NCI-H2081 treated with DMSO at 0.1 percent for 48 hours (cell line): ENCODE measurements at places on chromosomes 11 and 22.

- DNase-seq = no peak
Measured at GRCh38 chr11:13318498-13319295, 41.1 kb downstream of the BMAL1 start.

DNA sequence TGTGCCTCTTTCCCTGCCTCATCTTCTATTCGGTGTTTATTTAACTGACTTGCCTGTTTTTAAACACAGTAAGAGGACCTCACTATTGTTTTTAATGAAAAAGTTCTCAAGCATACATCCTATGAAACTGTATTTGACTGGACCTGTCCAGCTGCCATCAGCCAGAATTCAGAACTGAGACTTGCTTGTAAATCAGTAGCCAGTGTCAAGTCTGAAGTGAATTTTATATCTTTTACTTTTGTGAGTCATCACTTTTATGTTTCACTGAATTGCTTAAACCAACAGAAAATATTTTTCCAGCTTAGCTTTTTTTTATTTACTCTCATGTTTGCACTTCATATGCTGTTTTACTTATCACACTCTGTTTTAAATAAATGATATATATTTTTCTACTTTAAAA lies 88.3 kb downstream of the LUZP2 start:
- DNase-seq = no peak

DNA sequence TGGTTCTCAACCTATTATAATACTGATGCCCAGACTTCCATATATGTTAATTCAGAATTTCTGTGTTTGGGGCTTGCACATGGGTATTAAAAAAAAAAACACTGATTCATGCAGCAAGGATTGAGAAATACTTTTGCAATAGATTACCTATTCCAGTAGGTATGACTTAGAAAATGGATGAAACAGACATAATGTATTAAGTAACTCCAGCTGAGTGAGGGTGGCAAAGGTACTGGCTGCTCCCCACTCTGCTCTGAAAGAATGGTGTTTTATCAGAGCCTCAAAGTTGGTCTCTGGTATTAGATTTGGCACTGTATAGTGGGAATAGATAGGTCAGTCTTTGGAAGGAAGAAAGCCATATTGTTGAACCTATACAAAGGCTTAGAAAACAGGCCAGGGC lies 234.3 kb upstream of the FOLH1 start:
- no peak for DNase-seq

DNA sequence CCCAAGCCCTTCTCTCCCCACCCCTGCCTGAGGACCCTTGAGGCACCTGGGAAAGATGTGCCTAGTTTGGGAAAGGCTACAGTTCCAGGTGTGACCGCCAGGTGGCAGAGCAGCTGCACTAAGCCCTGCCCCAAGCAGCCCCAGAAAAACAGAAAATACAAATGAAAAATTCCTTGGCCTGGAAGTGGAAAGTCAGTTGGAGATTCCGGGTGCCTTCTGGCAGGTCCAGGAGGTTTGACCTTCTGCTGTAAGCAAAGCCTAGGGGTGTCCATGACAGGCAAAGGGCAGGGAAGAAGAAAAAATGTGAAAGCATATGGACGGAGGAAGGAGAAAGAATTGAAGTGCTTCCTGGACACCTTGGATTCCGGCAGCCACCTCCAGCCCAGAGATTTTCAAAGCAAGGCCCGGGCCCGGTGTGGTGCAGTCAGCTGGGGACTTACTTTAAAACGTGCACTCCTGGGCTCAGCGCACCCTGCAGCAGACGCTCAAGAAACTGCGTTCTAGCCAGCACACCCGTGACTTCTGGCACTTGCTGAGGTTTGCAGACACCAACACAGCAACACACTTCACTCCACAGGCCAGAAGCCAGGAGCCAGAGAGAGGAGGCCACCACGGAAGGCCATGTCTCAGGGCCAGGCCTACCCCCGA lies 37.3 kb upstream of the SLC22A12 start:
- no peak for DNase-seq

GRCh38 chr11:2651826-2652271 lies 47.9 kb downstream of the KCNQ1OT1 start:
- no peak for DNase-seq

DNA sequence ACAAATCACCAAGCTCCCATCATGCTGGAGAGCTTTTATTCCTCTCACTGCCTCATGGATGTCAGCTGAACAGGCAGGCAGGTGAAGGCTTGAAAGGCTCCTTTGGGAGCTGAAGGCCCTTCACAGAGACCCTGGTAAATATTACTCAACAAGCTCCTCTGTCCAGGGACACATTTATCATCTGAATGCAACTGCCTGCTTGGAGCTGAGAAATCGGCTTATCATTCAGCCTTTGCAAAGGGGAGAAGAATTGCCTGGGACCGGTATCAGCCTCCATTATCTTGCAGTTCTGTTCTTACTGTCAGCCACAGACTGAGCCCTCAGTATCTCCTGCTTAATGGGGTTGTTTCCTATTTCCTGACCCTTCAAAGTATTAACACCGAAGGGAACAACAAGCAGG lies 113.8 kb upstream of the PITPNB start:
- DNase-seq = no peak

DNA sequence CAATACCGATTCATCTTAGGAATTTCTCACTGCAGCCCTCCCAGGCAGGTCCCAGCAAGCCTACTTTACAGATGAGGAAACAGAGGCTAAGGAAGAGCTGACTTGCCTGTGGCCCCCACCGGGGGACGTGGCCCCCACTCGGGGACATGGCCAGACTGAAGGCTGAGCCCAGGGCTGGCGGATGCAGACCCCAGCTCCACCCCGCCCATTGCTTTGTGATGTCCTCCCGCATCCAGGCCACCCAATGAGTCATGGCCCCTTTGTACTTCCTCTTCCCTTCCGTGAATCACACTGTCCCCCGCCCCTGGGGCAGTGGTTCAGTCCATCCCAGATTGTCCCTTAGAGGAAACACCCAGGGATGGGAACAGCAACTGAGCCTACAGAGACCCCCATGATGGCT lies 116.0 kb upstream of the ANO1 start:
- no peak for DNase-seq

- no peak for DNase-seq
Measured at GRCh38 chr11:945986-946385, 20.3 kb downstream of the AP2A2 start.

DNA sequence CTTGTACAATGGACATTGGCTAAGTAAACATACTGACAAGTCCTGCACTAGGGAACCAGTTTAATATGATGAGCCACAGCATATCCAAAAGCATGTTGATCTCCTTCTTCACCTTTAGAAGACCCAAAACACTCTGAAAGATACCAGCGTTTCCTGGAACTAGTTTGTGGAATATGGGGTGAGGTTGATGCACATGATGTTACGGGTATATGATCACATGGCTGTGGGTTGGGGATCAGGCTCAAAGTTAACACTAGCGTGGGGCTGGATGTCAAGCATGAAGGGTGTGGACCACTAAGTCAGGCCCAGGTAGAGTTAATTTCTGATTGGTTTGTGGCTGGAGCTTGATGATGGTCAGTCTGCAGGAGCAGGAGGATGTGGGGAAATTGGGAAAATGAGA lies 9.0 kb downstream of the IGLL5 start:
- no peak for DNase-seq

DNA sequence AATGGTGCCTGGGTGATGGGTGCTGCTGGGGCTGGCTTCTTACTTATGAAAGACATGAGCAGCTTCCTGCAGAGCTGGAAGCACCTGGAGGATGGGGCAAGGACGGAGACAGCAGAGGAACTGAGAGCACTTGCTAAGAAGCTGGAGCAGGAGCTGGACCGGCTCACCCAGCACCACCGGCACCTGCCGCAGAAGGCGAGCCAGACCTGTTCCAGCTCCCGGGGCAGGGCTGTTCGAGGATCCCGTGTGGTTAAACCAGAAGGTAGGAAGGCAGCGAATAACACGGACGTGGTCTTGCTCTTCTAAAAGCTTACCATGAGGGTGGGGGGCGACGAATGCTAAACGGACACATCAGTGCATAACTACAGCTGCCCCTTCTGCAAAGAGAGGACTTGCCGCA lies 9.3 kb downstream of the APOL5 start:
- no peak for DNase-seq

- peak; percentile 65 for DNase-seq
Measured at GRCh38 chr11:23112987-23113886, 253.0 kb upstream of the CCDC179 start.

DNA sequence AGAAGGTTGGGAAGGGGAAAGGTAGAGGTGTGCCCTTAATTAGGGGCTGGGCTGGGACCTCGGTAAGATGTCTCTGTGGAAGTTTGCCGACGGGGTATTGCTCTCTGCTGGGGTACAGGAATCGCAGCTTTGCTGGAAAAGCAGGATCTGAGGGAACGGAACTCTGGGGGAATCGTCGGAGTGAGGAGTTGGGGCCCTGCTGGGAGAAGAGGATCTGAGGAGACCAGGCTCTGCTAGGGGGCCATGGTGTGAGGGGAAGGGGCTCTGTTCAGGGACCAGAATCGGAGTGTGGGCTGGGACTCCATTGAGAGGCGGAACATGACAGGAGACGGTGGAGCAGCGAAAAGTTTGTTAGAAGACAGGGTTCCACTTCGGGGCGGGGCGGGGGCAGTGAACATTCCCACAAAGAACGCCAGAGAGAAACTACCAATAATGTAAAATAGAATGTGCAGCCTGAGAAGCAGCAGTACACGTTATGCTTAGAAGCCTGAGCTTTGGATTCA lies 456 bp downstream of the AAMDC start:
- DNase-seq = no peak

DNA sequence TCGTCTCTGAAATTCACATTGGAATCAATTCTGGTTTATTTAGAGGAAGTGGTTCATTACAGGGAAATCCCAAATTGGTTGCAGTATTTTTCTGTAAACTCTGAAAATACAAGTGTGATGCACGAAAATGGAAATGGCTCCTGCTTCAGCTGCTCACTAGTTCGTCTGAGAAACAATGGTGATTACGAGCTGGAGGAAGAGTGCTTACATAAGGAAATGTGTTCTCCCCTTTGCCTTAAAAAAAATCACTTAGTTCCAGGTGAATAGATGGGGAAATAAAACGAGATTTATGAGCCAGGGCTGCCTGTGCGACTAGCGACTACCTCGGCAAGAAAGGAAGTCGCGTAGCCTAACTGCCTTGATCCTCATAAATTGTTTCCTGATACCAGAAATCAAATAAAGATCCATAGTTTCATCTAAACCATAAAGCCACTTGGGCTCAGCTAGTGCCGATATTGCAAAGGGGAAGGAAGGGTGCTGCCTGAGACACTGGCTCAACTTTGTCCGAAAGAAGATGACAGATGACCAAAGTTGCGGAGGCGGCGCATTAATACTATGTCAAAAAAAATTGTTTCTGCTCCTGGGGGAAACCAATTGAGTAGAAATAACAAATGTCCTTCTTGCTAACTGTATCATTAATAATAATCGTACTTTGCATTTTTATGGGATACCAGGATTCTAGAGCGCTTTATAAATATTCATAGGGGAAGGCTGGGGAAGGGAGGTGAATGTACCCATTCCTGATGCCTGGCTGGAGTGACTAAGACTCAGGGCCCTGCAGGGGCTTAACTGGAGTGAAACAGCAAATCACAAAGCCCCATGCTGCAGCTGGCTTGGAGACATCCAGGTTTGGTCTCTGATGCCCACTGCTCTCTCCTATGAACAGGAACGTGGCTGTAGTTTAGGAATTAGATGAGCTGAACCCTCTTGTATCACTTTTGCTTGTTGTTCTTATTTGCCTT lies 185.7 kb downstream of the BLID start:
- DNase-seq = no peak

DNA sequence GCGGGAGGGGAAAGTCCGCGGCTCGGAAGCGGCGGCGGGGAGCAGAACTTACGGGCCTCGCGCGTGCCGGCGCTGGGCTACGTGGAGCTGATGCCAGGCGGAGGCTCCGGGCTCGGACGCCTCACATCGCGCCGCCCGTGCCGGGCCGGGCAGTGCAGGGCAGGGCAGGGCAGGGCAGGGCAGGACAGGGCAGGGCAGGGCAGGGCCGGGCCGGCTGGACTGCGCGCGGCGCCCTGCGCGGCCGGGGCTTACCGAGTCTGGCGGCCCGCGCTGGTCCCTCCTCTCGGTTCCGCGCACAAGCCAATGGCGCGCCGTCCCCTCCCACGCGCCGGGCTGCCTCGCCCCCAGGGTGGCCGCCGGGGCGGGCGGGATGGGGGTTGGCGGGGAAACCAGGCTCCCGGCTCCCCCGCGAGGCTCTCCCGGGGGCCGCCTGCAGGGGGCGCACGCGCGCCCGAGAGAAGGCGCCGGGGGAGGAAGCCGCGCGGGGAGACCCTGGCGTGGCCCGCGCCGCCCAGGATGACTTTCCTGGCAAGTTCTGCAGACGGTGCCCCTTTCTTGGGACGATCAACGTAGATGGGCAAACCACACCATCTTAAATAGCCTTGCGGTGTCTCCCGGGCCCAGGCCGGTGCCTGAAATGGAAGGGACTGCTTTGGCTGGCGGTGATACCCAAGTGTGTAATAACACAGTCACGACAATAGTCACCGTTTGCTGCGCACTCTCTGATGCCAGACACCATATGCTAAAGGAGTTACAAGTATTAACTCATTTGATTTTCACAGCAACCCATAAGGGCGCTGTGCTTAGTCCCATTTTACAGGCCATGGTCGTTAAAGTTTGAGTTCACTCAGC lies at the start of gene TP53I11:
TP53I11 (minus strand) TSS at position 259 of the 852 bp plus-strand sequence. CDS start 12,548 bp downstream, outside the sequence.
- no peak for DNase-seq

- no peak for DNase-seq
Measured at GRCh38 chr11:122642472-122642922, 13.0 kb upstream of the UBASH3B start.

- no peak for DNase-seq
Measured at GRCh38 chr11:122804796-122805195, 33.5 kb upstream of the CRTAM start.

GRCh38 chr11:31824332-31824878 lies 13.3 kb upstream of the PAX6 start:
- no peak for DNase-seq

DNA sequence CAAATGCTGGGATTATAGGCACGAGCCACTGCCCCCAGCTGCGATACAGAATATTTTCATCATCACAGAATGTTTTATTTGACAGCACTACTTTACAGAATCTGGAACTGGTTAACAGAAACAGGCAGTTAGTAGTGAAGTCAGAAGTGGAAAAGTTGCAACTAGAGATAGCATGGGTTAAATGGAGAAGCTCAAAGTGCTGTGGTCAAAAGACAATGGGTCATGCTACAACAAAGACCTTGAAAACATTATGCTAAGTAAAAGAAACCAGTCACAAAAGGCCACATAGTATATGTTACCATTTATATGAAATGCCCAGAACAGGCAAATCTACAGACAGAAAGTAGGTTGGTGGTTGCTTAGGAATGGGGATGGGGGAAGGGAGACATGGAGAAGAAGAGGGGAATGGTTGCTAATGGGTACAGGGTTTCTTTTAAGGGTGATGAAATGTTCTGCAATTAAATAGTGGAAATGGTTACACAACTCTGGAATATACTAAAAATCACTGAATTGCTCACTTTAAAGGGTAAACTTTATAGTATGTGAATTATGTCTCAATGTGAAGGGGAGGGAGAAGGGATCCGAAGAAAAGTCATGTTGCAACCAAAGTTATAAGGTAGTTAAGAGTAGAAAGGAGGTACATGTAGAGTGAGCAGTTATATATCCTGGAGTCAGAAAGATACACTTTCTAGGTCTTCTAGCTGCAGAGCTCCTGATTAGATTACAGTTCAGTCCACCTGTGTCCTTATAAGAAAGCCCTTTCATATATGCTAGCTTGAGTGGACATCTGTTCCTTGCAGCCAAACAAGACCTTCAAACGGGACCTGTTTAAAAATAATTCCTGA lies 46.3 kb upstream of the RAPSN start:
- DNase-seq = no peak

GRCh38 chr11:122100037-122100755 lies 15.8 kb downstream of the BLID start:
- DNase-seq = no peak
